ENCODE measurements at places on chromosomes 7 and 10.
A peak's percentile ranks its signal among the peaks of the same experiment; 100 is the strongest.

GRCh38 chr10:111077785-111078504 is 1.1 kb downstream of the ADRA2A start:
- no peak for DNase-seq

- no peak for DNase-seq
Observed at GRCh38 chr10:45151467-45152214, 150.9 kb downstream of the ZNF22 start.

GRCh38 chr10:6885284-6885683 is 305.2 kb upstream of the PRKCQ start:
- no peak for DNase-seq

DNA sequence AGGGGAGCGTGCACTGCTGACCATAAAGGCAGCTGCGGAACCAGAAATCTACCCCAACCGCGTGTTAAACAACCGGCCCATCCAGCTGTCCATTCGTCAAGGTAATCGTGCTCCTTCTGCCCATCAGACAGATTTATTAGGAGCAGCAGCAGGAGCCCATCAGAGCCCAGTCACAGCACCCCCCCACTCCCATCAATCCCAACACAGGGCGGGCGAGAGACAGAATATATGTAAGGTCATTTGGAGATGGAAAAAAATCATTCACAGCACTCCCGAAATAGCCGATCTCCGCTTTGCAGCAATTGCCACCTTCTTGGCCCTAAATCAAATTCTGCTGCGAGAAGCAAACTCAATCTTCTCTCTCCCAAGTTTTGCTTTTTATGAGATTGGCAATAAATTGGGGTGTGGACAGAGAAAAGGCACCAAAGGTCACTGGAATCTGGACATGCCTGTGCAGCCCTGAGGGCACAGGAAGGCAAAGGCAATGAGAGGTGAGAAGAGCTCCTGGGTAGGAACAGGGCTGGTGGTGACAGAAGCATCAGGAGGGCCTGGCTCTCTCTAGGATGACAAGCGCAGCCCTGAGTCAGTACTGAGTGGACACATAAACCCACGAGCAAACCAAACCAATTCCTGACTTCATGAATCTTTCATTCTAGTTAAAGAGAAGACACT is 145.0 kb upstream of the ZMIZ1 start:
- no peak for DNase-seq

GRCh38 chr7:75867390-75867717 is 11.5 kb upstream of the RHBDD2 start:
- DNase-seq: no peak

GRCh38 chr10:88127766-88128165 is 264.3 kb downstream of the PTEN start:
- DNase-seq: no peak

DNA sequence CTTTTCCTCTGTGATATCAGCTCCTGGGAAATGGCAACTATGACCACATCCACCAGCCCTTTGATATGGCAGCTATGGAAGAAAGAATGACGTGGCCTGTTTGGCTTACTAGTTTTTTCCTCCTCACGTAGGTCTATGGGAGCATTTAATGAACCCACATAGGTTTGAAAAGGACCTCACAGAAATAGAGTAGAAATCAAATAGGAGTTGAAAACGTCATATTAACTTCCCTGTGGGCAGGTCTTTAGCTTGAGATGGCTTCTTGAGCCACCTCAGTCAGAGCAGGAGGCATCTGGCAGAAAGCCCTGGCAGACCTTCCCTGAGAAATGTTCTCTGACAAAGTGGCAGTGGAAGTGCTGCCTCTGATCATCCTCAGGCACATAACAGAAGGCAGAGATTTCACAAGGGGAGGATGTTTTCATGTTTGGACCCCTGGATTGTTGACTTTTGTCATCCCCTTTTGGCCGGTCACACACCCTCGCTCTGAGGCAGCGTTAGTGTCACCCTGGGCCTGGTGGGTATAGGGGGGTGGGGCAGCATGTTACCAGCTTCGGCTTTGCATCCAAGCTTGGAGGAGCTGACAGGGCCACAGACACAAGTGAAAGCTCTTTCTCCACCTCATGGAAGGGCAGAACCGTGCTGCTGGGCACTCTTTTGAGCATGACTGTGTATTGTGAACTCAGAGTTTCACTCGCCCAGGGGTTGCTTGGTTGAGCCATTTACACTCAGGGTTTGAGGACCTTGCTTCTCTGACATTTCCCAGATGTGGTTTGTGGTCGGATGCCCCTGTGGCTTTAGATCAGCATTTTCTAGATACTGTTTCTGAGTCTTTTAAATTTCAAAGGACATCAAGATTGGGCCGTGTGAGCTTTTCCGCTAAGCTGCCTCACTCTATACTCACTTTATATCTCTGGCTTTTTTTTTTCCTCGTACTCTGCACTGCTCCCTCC is 184.2 kb downstream of the STK31 start:
- peak; percentile 84 for DNase-seq

- DNase-seq: peak; percentile 26
Observed at GRCh38 chr7:74312418-74313028, 23.3 kb downstream of the CLIP2 start.

- DNase-seq: no peak
Observed at GRCh38 chr10:120313715-120314114, 143.3 kb upstream of the PLPP4 start.

- DNase-seq: no peak
Observed at GRCh38 chr7:6273380-6273837, 985 bp upstream of the CYTH3 start.

GRCh38 chr10:119165171-119166117 is at the start of gene SFXN4:
Gene SFXN4 (minus strand): TSS chr10:119165714. CDS start chr10:119165647, 67 bp downstream.
- DNase-seq: peak; percentile 82

DNA sequence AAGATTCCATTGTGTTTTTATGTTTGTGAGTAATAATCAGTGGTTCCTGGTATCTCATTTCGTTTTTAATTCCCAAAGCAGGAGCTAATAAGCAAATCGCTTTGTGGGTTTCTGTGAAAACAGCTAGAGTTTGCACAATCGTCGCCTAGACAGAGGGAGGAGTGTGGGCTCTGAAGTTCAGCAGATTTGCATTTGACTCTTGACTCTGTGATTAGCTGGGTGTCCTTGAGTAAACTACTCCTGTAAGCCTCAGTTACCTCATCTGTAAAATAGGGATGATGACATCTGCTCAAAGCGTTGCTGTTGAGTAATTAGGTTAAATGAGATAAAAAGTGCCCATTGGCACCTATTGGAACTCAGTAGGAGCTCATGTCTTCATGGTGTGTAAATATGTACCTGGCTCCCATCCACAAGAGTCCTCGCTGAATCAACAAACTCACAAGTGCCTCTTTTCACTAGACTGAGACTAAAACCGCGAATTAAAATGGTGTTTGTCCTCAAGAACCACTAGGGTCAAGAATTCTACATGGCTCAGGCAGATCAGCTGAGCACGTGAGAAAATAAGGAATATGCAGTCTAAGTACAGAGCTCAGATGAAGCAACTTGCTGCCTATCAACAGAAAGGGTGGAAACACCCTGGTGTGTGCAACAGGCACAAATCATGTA is 385.8 kb upstream of the C7orf33 start:
- DNase-seq: no peak

DNA sequence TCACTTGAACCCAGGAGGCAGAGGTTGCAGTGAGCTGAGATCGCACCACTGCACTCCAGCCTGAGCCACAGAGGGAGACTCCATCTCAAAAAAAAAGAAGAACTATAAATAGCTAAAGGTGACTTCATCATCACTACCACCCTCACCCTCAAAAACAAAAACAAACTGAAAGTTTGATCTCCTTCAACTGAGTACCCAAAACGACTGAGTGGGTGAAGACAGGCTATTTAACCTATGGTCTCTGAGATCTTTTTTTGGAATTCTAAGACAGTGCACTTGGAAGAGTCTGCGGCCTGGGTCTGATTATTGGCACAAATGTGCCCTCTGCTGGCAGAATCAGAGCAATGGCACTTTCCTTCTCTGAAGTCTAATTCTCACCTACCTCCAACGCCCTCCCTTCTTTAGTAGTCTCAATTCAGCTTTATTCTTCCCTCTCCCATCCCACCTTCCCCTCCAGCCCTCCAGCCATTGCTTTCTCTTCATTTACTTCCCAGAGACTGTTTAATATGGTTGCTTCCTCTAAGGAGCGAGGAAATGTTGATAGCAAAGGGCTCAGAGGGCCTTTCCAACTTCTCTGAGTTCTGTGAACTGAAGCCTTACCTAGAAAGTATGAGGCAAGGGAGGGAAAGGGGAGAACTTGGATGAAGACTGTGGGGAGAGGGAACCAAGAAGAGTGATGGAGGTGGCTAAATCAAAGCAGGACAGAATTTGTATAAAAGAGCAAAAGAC is 2.9 kb upstream of the MYOZ1 start:
- DNase-seq: peak; percentile 64

DNA sequence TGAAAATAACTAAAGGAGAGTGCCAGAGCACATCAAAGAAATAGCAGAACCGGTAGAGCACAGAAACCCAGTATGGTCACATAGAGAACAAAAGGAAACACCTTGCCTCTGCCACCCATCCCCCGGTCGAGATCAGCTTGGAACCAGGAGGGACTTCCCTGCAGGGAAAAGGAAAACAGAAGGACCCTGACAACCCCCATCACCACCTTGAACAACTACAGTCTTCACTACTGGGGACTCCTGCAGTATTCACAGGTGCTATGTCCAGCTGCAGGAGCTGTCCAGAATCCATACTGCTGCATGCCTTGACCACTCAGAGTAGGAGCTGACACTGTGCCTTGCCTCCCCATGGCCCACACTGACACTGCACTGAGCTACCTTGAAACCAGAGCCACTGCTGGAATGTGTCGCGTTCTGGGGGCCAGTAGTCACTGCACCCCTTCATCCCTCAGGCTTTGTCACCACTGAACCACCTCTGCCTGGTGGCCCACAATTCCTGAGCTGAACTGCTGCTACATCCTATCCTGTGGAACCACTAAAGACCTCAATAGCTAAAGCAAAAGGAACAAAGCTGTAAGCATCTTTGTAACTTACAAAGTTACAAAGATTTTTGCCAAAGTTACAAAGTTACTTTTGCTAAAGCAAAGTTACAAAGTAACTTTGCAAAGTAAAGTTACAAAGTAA is 66.8 kb downstream of the TRIL start:
- DNase-seq: no peak

GRCh38 chr10:90417476-90418210 is 440.2 kb downstream of the HTR7 start:
- DNase-seq: no peak

GRCh38 chr10:127984945-127985344 is 78.0 kb downstream of the PTPRE start:
- DNase-seq: no peak

DNA sequence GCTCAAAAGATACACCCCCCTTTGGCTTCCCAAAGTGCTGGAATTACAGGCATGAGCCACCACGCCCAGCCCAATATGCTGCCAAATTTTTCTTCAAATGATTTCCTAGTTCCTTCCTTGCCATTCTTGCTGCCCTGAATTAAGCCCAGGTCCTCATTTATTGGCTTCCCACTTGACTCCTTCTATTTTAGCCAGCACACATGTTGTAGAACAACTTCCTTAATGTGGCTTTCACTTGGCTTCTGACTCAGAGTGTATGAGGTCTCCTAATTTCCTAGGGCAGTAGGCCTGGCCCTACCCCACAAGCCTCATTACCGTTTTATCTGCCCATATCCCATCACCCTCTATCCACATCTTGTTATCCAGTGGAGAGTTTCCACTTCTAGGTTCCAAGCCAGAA is 21.8 kb upstream of the HIPK2 start:
- DNase-seq: no peak

- no peak for DNase-seq
Observed at GRCh38 chr7:136845899-136846465, 22.5 kb upstream of the CHRM2 start.

DNA sequence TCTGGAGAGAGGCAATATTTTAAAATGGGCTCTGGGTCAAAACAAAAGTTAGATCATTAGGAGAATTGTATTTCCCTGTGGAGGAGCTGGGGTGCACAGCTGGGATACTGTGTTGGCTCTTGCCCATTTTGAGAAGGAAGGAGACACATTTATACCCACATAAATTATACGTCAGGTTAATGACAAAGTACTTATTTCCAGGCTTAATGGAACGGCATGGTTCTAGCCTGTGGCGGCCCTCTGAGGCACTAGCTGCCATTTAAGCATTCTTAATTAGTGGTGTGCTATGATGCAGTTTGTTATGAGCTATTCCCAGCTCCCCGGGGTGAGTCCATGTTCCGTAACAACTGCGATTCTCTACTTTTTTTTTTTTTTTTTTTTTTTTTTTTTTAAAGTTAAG is 193.5 kb downstream of the SEC23IP start:
- no peak for DNase-seq

GRCh38 chr10:8462565-8462964 is 408.1 kb downstream of the GATA3 start:
- DNase-seq: no peak

- no peak for DNase-seq
Observed at GRCh38 chr10:88322324-88323063, 260.6 kb downstream of the RNLS start.

DNA sequence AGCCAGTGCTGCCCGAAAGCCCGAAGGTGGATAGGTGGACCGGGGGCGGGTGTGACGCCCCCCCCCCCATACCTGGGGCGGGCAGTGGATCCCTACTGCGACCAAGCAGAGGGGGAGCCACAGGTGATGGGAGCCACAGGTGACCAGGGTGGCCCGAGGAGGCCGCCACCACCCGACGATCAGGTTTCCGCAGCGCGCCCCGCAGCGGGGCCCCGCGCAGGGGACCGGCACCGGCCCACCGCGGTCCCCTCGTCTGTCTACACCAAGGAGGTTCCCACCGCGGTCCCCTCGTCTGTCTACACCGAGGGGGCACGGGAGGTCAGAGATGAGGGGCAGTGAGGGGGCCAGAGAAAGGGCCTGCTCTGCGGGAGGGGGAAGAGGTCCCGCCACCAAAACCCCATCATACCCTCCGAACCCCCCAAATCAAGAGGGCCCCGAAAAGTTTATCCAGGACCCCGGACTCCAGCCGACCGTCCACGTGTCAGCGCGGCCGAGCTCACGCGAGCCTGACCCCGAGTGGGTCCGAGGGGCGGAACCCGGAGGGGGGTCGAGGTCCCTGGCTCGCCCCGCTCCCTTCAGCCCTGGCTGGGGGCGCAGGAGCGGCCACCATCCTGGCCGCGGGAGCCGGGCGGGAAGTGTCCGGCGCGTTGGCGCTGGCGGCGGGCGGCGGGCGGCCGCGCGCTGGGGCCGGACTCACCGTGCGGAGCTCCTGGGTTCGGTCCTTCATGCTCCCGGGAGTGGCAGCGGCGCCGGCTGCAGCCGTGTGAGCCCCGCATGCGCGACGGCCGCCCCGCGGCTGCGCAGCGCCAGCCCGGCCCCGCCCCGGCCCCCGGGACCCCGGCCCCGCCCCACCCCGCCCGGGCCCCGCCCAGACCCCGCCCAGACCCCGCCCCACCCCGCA is at the start of gene STX1A:
Gene STX1A (minus strand): TSS at position 765 of the 901 bp plus-strand sequence. CDS start 38 bp downstream, at position 727.
- peak; percentile 68 for DNase-seq

- no peak for DNase-seq
Observed at GRCh38 chr10:62058476-62058875, 157.0 kb downstream of the ARID5B start.

DNA sequence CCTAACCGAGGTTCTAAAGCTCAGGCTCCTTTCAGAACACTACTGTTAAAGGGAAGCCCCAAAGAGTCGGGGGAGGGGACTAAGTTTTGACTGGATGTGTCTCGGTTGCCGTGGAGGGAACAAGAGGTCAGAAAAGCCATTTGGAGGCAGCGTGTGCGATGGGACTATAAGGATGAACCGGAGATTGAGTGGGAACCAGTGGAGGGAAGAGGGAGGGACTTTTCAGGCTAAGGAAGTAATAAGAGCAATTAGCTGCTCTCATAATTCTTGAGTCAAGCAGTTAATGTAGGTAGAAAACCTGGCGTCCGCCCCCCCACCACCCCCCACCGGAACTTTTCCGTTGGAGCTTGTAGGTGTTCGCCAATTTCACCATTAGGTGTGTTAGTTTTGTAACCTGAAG is 491 bp upstream of the AKAP9 start:
- peak; percentile 26 for DNase-seq

Data from activated CD4-positive, alpha-beta T cell treated with anti-CD3 and anti-CD28 coated beads, Interleukin-2, Interleukin-4, amounts not matched to agents 100 ng/mL and 50 ng/mL, durations not matched to agents 16 hours and 8 hours (primary cell).